ENCODE measurements at places on chromosomes 13 and 19. TPM values are rescaled to one million over a fixed set of nuclear protein-coding genes. Genes with fewer than 3 reads are reported as not detected.
A peak's percentile ranks its signal among the peaks of the same experiment; 100 is the strongest.

TICAM1 gene
- 16.6 TPM for total RNA-seq

GRCh38 chr13:44651209-44651608, 75.1 kb upstream of the TSC22D1 start:
- no peak for DNase-seq

DNA sequence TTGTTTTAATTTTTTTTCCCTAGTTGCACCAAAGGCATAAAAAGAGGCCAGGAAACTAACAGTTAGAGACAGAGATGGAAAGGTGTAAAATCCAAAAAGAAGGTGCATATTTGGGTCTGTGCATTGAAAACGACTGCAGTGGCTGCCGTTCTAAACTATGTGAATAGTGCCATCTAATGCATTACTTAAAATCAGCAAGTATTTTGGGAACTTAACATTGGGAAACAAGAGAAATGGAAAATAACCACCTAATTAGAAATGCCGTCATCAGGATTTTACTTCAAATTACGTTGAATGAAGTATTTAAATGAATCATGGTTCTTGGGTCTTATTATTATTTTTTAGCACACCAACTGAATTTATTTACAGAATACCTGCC, 189.5 kb upstream of the MIR17HG start:
- DNase-seq = no peak

DNA sequence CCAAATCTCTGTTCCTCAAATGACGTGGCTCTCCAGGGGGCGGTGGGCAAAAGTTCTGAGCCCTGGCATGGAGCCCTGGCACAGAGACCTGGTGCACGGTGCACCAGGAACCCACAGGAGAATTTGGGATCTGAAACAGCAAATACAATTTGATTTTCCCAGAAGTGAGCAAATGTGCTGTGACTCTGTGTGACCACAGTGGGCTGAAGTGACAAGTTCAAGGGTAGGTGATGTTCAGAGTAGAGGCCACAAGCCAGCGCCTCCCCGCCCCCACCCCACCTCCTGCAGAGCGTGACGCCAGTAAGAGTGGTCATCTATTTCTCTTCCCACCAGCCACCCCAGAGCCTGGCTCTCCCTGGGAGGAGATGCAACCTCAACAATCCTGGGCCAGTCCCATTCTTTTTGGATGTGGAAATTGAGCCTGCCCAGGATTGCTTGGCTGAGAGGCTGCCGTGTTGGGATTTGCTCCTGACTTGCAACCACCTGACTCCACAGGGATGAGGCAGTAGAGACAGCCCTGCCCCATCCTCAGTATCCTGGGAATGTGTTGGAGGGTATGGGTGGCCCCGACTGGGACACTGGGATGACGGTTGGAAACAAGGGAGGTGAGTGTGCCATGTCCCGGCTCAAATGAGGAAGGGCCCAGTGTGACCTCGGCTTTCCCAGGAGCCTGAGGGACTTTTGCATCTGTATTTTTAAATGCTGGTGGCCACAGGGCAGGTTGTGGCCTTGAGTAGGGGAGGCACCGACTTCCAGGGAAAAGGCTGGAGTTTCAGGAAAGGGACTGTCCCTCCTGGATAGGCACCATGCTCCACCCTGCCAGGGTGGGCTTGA, 11.1 kb upstream of the BCL3 start:
- no peak for DNase-seq

PPFIA3 gene
- 9.9 TPM for total RNA-seq

DNA sequence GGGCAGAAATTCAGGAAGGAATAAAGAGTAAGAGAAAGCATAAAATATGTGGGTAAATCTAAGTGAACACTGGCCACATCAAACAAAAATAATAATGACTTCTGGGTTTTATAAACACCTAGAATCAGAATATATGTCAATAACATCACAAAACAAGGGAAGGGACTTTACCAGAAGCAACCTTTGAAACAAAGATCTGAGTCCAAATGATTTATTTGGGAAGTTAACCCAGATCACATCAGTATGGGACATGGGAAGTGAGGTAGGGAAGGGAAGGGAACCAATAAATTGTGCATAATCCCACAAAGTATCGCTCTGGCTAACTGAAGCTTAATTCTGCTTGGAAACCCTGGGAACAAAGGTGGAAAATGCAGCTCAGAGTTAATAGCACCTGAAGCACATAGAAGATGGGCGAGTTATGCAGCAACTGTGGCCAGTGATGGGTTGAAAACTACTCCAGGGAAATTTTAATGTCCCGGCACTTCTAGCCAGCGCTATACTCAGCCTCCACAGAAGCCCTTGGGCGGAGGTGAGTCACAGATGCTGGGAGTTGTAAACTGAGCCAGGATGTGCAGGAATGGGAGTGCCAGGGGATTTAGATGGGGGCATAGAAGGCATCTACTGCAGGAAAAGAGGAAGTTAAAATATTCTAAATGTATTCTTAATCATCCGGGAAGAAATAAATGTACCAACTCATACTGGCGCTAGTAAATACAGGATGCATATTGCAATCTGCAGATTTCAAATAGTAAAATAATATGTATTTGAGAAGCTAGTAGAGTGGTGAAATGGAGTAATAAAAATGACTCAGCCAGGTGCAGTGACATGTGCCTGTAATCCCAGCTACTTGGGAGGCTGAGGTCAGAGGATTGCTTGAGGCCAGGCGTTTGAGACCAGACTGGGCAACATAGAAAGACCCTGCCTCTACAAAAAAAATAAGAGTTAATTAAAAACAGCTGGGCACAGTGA, 34.2 kb upstream of the CEBPG start:
- peak; percentile 63 for DNase-seq

GRCh38 chr13:47798906-47799305, 202.2 kb downstream of the SUCLA2 start:
- DNase-seq = peak; percentile 10

GRCh38 chr13:78520425-78520824, 82.9 kb downstream of the POU4F1 start:
- DNase-seq = no peak

GRCh38 chr19:55622242-55622969, 2.0 kb downstream of the ZNF784 start:
- DNase-seq = no peak

- no peak for DNase-seq
Observed at GRCh38 chr13:22757530-22758120, 423.2 kb upstream of the SGCG start.

GRCh38 chr13:86825410-86825809, 845.8 kb upstream of the SLITRK5 start:
- no peak for DNase-seq

DNA sequence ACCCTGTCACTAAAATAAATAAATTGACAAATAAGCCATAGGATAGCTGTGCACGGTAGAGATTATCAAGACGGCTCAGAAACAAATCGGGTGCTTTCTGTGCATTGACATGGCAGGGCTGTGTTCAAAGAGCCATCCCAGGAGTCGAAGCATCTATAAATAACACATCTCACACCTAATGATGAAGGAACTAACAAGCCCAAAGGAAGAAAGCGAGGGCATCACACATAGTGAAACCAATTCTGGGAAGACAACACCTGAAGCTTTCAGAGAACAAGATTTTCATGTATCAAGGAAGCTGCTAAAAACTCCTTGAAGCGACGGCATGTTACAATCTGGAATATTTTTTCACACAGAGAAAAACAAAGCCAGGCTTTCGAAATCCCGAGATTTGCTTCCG, 36.1 kb downstream of the KLF2 start:
- no peak for DNase-seq

TMEM150B gene
- not detected for total RNA-seq

PSG1 gene
- not detected for total RNA-seq

SIGLEC8 gene
- not detected for total RNA-seq

DNA sequence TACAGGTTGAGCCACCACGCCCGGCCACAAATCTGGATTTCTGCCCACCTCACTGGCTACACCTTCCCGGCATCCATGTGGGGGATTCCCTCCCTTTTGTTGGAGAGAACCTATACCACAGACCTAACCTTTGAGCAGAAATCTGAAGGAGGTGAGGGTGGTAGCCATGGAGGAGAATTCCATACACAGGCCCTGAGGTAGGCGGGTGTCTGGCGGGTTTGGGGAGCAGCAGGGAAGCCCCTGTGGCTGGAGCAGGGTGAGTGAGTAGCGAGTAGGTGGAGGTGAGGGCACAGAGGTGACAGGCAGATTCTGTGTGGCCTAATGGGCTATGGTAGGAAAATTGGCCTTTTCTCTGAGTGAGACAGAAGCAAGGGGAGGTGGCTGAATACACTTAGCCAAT, 10.6 kb downstream of the EIF3K start:
- no peak for DNase-seq

- no peak for DNase-seq
Observed at GRCh38 chr19:7552781-7553180, 17.3 kb downstream of the PNPLA6 start.

DNA sequence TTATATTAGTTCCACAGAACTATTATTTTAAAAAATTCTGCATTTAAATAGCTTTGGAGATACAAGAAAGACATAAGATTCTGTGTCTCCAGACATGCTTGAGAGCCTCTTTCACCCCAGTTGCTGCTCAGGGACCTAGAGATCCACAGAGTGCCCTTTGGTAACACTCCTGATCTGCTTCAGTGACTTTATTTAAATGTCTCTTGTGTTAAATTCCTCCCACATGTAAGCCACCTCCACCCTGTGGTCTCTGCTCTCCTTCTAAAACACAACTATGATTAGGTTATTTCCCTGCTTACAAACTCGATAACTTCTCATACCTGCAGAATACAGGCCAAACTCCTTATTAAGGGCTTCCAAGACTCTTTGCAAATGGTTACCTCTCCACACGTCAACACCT, 141.0 kb downstream of the RFC3 start:
- no peak for DNase-seq

DNA sequence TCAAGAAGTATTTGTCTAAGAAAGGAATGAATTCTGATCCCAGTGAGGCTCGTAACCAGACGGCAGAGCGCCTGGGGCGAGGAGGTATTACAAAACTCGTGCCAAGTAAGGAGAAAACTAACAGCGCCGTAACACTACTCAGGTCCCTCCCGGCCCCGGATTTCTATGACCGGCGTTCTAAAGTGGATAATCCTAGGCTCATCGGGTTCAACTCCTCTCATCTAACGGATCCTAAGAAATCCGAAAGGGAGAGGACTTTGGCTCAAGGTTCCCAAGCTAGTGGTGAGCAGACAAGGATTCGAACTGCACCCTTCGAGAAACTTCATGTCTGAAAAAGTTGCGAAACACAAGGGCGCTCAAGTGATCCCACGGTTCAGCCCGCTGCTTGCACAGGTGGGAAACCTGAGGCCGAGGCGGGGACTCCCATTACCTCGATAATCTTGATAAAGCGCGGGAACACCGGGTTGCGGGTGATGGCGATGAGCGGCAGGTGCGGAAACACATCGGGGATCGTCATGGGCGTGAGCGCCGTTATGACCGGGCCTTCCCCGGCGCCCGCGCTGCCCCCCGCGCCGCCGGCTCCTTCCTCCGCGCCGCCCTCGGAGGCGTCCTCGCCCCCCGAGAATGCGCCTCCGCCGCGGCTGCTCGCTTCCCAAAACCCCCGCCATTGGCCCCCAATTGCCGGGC, 529 bp downstream of the LONP1 start:
- DNase-seq = no peak

ADGRE3 gene
- total RNA-seq = not detected

- no peak for DNase-seq
Observed at GRCh38 chr13:32047793-32048192, 16.2 kb downstream of the FRY start.

ZNF230 gene
- 2.3 TPM for total RNA-seq

- DNase-seq = no peak
Observed at GRCh38 chr13:109644069-109644750, 142.2 kb downstream of the IRS2 start.

DNA sequence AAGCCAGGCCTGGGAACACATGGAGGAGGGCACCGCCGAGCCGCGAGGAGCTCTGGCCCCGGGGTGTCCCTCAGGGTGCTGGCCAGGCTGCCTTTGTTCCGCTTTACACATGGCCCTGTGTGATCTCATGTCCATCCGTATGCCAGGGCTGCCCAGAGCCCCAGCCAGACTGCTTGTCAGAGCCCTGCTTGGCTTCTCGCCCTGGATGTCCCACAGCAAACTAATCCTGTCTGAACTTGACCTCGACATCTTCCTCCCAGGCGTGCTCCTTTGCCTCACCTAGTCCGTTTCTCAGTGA, 14.3 kb downstream of the BCKDHA start:
- DNase-seq = no peak

ADGRE2 gene
- 1.4 TPM for total RNA-seq

GRCh38 chr19:18415178-18415867, 3.9 kb upstream of the SSBP4 start:
- no peak for DNase-seq

- no peak for DNase-seq
Observed at GRCh38 chr13:104740641-104741222, 1674.5 kb upstream of the SLC10A2 start.

- DNase-seq = no peak
Observed at GRCh38 chr13:68417801-68418200, 1187.7 kb upstream of the PCDH9 start.

DNA sequence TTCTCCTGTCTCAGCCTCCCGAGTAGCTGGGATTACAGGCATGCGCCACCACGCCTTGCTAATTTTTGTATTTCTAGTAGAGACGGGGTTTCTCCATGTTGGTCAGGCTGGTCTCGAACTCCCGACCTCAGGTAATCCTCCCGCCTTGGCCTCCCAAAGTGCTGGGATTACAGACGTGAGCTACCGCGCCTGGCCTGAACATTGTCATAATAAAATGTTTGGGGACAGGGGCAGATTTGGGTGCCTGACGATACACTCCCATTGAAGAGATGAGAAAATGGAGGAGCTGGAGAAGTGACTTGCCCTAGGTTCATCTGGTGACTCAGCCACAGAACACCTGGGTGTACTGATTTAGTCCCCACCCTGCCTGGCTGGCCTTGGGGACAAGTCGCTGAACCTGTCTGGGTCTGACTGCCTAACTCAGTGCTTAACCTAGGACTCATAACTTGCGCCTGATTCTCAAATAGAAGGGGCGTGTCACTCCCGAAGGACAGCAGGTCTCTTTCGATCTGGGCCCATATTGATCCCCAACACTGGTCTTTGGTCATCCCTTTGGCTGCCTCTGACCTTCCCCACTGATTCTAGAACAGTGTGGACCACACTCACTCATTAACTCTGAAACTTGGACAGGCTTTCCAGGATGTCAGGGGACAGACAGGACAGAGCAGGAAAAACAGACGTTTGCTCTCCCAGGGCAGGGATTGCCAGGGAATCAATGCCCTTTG, 7.6 kb upstream of the BICRA start:
- no peak for DNase-seq

DNA sequence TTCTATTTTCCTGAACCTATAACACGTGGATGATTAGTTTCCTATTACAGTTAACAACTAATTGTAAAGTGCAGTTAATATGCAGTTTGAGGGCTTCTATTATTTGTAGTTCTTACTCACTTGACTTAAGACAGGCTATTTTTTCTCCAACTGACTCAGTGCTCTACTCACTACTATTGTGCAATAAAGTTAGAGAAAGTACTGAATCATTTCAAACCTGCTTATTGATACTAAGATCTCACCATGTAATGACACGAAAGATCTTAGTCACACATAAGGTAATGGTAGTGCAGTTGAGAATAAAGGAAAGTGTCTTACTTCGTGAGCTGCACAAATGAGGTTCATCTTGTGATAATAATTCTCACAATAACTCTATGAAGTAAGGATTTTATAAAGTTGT, 22.8 kb upstream of the ITM2B start:
- peak; percentile 91 for DNase-seq

MUC16 gene
- total RNA-seq = not detected

- no peak for DNase-seq
Observed at GRCh38 chr19:54063350-54064116, at the start of gene VSTM1. VSTM1 (minus strand) TSS chr19:54063897; CDS start chr19:54063777, 120 bp downstream.
